Endothelial cell (in vitro differentiated cells): ENCODE measurements at places on chromosomes 12 and 14.

GRCh38 chr12:105843561-105843960, 295.2 kb downstream of the NUAK1 start:
- no peaks in the 10 kb centered on the region for H3K27me3 ChIP-seq
- DNase-seq, result no peak
- no peaks in the 10 kb centered on the region for H3K4me1 ChIP-seq
- no peak overlapping the region for H3K27ac ChIP-seq
- no peaks in the 10 kb centered on the region for H3K36me3 ChIP-seq
- H3K4me3 ChIP-seq, result no peak overlapping the region

GRCh38 chr14:89635615-89636014, 218.6 kb upstream of the FOXN3 start:
- H3K36me3 ChIP-seq, result no peaks in the 10 kb centered on the region
- peaks cover 3% of the 10 kb centered on the region for H3K4me1 ChIP-seq
- no peak for DNase-seq

GRCh38 chr12:49784756-49785409, 43.3 kb downstream of the NCKAP5L start:
- peaks cover 18% of the 10 kb centered on the region for H3K4me1 ChIP-seq
- H3K36me3 ChIP-seq, result peaks cover 10% of the 10 kb centered on the region
- no peak overlapping the region for H3K4me3 ChIP-seq
- H3K27me3 ChIP-seq, result no peaks in the 10 kb centered on the region
- no peak for DNase-seq

DNA sequence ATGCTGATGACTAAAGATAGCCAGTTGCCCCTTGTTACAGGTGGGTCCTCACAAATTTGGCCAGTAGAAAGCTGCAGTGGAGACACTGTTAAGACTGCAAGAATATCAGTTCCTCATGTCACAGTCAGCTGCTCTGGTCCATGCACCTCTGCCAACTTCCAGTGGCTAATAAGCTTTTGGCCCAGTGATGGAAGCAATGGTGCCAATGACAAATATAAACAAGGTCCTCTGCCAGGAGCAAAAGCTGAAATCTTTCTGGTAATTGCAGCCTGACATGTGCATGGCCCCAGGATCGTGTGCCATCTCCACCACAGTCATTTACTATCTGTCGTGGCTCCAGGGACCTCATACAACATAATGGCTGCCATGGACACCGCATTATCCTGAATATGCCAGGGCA, 85.4 kb upstream of the TMEM260 start:
- no peaks in the 10 kb centered on the region for H3K36me3 ChIP-seq
- H3K4me3 ChIP-seq, result no peak overlapping the region
- H3K27ac ChIP-seq, result no peak overlapping the region
- no peaks in the 10 kb centered on the region for H3K27me3 ChIP-seq

DNA sequence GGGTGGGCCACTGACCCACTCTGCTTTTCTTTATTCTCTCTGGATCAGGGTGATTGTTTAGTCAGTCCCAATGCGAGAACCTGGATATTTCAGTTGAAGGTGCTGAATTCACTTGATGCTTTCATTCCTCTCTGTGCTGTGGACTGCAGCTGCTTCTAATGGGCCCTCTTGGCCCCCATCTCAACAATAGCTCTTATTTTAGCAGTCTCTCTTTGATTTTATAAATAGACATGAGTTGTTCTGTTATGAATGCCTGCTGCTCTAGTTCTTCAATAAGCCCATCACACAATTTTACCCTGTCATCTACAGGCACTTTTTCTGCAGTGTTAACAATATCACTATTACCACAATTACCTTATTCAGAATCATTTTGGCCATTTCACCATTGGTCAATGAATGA, 54.1 kb upstream of the YARS2 start:
- H3K4me1 ChIP-seq, result no peaks in the 10 kb centered on the region
- no peak for DNase-seq
- no peak overlapping the region for H3K4me3 ChIP-seq
- H3K27ac ChIP-seq, result peak overlapping the region; percentile 10
- H3K36me3 ChIP-seq, result peaks cover 3% of the 10 kb centered on the region
- H3K27me3 ChIP-seq, result no peaks in the 10 kb centered on the region

DNA sequence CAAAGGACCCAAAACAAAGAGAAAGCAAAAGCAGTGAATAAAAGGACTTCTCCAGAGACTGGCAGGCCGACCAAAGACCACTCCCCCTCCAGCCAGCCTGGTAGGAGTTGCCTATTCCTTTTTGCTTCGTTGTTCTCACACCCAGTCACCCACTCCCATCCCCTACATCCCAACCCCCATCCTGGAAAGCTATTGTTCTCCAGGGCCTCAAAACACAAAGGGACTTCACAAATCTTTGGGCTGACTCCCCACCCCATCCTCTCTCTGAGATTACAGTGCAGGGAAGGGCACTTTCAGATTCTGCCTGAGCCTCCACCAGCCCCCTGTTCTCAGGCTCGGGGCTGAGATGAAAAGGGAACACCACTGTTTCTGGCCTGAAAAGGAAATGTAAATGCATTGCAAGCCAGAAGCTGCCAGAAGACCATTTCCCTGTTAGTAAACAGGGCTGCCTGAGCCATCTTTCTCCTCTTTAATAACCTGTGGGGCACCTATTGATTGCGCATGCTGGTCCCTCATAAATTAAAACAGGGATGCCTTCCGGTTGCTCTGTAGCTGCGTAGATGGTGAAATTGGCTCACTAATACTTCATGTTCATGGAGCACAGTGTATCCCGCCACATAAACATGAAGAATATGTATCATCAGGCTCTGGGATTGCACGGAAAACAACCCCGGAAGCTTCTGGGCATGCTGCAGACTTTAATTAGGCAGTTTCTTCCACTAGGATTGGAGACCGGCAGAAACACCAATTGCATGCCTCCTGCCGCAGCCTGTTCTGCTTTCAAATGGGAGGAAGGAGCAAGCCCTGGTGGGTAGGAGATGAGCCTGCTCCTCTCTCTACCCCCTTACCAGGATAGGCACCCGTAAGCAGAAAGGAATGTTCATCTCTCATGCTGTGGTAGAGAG, 130.3 kb upstream of the FUT8 start:
- H3K36me3 ChIP-seq, result no peaks in the 10 kb centered on the region
- peak overlapping the region; percentile 92 for H3K27ac ChIP-seq
- H3K27me3 ChIP-seq, result peaks cover 4% of the 10 kb centered on the region
- peak; percentile 46 for DNase-seq
- H3K4me3 ChIP-seq, result peak overlapping the region; percentile 35

DNA sequence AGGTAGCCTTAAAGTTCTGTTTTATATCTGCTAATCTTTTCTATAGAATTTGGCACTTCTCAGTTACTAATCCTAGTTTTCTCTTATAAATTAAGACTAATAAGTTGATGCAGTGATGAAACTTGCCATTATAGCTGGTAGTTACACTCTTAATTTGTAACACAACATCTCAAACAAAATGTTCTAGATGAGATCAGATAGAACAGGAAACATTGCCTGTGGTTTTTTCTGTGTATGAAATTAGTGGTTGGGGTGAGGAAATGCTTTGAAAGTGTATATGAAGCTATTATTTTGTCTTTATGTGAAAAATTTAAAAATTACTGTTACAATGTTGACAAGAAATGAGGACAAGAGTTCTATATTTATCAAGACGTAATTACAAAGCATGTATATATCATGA, 91.9 kb downstream of the PCNX1 start:
- no peak for DNase-seq
- H3K4me1 ChIP-seq, result peaks cover 2% of the 10 kb centered on the region
- H3K27ac ChIP-seq, result no peak overlapping the region
- H3K36me3 ChIP-seq, result peaks cover 4% of the 10 kb centered on the region
- no peaks in the 10 kb centered on the region for H3K27me3 ChIP-seq
- H3K4me3 ChIP-seq, result no peak overlapping the region

GRCh38 chr12:49563951-49564685, 3.8 kb downstream of the MCRS1 start:
- H3K36me3 ChIP-seq, result peaks cover 19% of the 10 kb centered on the region
- peaks cover 17% of the 10 kb centered on the region for H3K4me1 ChIP-seq
- no peak overlapping the region for H3K27ac ChIP-seq
- peaks cover 10% of the 10 kb centered on the region for H3K27me3 ChIP-seq

- DNase-seq, result no peak
- peaks cover 8% of the 10 kb centered on the region for H3K36me3 ChIP-seq
- peaks cover 46% of the 10 kb centered on the region for H3K4me1 ChIP-seq
- H3K4me3 ChIP-seq, result no peak overlapping the region
- no peak overlapping the region for H3K27ac ChIP-seq
Observed at GRCh38 chr12:96132819-96133218, 61.4 kb upstream of the ELK3 start.

- no peak within 1 kb of the TSS for H3K27ac ChIP-seq
- no peaks in the 10 kb centered on the region for H3K4me1 ChIP-seq
- H3K36me3 ChIP-seq, result no peaks in the 10 kb centered on the region
- DNase-seq, result no peak
- H3K27me3 ChIP-seq, result peaks cover 2% of the 10 kb centered on the region
Observed at GRCh38 chr14:94476023-94476422, at the start of gene SERPINA9. Gene SERPINA9, minus strand, starts transcription at chr14:94476197. Its CDS starts 6,357 bp downstream, at chr14:94469840.

GRCh38 chr12:31496257-31496656, 94.7 kb downstream of the DENND5B start:
- H3K4me3 ChIP-seq, result no peak overlapping the region
- H3K4me1 ChIP-seq, result peaks cover 15% of the 10 kb centered on the region
- DNase-seq, result no peak
- H3K27me3 ChIP-seq, result no peaks in the 10 kb centered on the region

DNA sequence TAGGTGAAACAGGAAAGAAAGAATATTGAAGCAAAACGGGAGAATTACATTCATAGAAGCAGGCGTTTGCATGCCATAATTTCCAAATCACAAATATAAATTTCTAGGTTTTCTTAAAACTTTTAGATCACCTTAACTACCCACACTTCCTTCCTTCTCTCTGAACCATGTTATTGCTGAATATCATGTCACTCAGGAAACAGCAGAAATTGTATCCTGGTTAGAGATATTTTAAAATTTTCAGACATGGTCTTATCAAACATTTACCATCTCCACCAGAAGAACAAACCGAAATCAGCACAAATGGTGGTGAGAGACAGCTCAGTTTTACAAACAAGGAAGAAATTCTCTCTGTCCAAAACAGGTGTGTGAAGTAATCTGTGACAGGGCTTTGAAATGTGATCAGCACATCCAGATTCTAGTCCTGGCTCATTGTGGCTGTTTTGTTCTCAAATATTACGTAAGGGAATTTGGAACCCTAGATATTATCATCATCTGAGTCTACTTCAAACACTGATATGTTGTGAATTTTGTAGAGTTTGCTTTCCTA, 16.3 kb downstream of the TESPA1 start:
- H3K4me1 ChIP-seq, result peaks cover 11% of the 10 kb centered on the region
- no peak for DNase-seq
- H3K36me3 ChIP-seq, result no peaks in the 10 kb centered on the region

GRCh38 chr12:93247313-93247991, 130.3 kb upstream of the NUDT4 start:
- DNase-seq, result no peak
- H3K4me1 ChIP-seq, result no peaks in the 10 kb centered on the region
- H3K27ac ChIP-seq, result no peak overlapping the region
- H3K27me3 ChIP-seq, result no peaks in the 10 kb centered on the region
- no peak overlapping the region for H3K4me3 ChIP-seq

GRCh38 chr12:110498984-110499706, 2.8 kb downstream of the VPS29 start:
- H3K27ac ChIP-seq, result no peak overlapping the region
- H3K4me1 ChIP-seq, result peaks cover 16% of the 10 kb centered on the region
- H3K4me3 ChIP-seq, result no peak overlapping the region
- no peaks in the 10 kb centered on the region for H3K27me3 ChIP-seq
- DNase-seq, result no peak

DNA sequence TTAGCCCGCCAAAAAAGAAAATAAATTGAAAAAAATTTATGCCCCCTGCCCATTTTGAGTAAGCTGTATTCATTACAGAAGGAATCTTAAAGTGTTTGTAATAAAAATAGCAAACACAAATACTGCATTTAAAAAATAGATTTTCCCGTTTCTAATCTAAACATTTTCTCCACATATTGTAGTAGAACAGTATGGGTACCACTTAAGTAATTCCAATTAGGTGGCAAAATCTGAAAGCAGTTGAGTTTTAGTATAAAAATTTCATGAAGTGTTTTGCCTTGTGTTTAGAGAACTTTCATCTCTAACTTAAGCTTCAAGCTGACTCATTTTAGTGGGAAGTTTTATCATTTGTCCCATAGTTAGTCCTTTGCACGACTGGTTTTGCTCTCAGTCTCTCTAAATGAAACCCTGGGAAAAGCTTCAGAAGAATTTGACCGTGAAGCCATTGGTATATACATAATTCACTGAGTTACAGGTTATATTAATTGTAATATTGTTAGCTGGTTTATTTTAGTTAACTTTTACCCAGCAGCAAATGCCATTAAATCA, 214.6 kb downstream of the ERC1 start:
- H3K27me3 ChIP-seq, result no peaks in the 10 kb centered on the region
- DNase-seq, result no peak

- DNase-seq, result no peak
- H3K27me3 ChIP-seq, result no peaks in the 10 kb centered on the region
- H3K4me1 ChIP-seq, result no peaks in the 10 kb centered on the region
Observed at GRCh38 chr12:63047146-63047545, 103.9 kb downstream of the AVPR1A start.

- no peak overlapping the region for H3K27ac ChIP-seq
- DNase-seq, result no peak
- peaks cover 4% of the 10 kb centered on the region for H3K4me1 ChIP-seq
- peaks cover 6% of the 10 kb centered on the region for H3K27me3 ChIP-seq
Observed at GRCh38 chr14:98168211-98168985, 1103.6 kb downstream of the BCL11B start.

- H3K27ac ChIP-seq, result no peak overlapping the region
- peaks cover 7% of the 10 kb centered on the region for H3K27me3 ChIP-seq
- no peak for DNase-seq
- H3K4me1 ChIP-seq, result no peaks in the 10 kb centered on the region
- H3K36me3 ChIP-seq, result no peaks in the 10 kb centered on the region
Observed at GRCh38 chr12:130992979-130993538, 39.4 kb downstream of the ADGRD1 start.

- no peak overlapping the region for H3K4me3 ChIP-seq
- H3K4me1 ChIP-seq, result peaks cover 7% of the 10 kb centered on the region
- H3K36me3 ChIP-seq, result peaks cover 19% of the 10 kb centered on the region
- no peak overlapping the region for H3K27ac ChIP-seq
- peaks cover 6% of the 10 kb centered on the region for H3K27me3 ChIP-seq
Observed at GRCh38 chr12:123483602-123484248, 25.8 kb downstream of the SNRNP35 start.

GRCh38 chr14:67555518-67556090, 22.5 kb downstream of the PLEKHH1 start:
- no peak for DNase-seq
- H3K27ac ChIP-seq, result no peak overlapping the region

- H3K4me1 ChIP-seq, result peaks cover 28% of the 10 kb centered on the region
- H3K27ac ChIP-seq, result no peak overlapping the region
- H3K36me3 ChIP-seq, result no peaks in the 10 kb centered on the region
- H3K4me3 ChIP-seq, result no peak overlapping the region
Observed at GRCh38 chr14:93960774-93961438, 15.5 kb downstream of the ASB2 start.

GRCh38 chr14:23608454-23608853, 27.7 kb upstream of the DHRS2 start:
- DNase-seq, result no peak
- H3K27ac ChIP-seq, result no peak overlapping the region
- H3K4me3 ChIP-seq, result no peak overlapping the region

DNA sequence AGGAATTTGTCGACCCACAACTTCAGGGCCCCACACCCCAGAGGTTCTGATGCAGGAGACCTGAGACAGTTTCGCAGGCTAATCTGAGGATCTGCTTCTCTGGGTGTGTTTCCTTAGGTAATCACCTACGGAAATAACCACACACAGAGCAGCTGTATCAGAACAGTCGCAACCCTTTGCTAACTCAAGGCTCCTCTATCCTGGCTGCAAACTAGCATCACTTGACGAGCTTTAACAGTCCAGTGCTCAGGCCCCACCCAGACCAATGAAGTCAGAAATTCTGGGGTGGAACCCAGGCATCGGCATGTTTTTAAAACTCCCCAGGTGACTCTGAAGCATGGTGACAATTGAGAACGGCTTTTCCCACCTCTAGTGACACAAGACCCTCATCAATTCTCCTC, 20.7 kb downstream of the SLC7A7 start:
- no peak overlapping the region for H3K27ac ChIP-seq
- no peak overlapping the region for H3K4me3 ChIP-seq
- peaks cover 4% of the 10 kb centered on the region for H3K36me3 ChIP-seq
- H3K27me3 ChIP-seq, result peaks cover 3% of the 10 kb centered on the region
